Endodermal cell (in vitro differentiated cells): ENCODE measurements at places on chromosomes 1 and 21. TPM values are rescaled to one million over a fixed set of nuclear protein-coding genes. Genes with fewer than 3 reads are reported as not detected.

SPRR2D gene
- not detected in 3 replicates for total RNA-seq

TOR1AIP1 gene
- 21.0 and 26.2 TPM in 2 replicates for total RNA-seq

MEAF6 gene
- total RNA-seq: 49.6 to 52.3 TPM (median 51.7 TPM) in 3 replicates

TXNIP gene
- 10.1 and 12.2 TPM in 2 replicates for total RNA-seq

KRTAP19-1 gene
- total RNA-seq: not detected in 2 replicates

LIPI gene
- not detected in 2 replicates for total RNA-seq

GRCh38 chr1:66284746-66285145 is 249.2 kb upstream of the SGIP1 start:
- no peaks in the 10 kb centered on the region for H3K36me3 ChIP-seq
- H3K27me3 ChIP-seq: no peaks in the 10 kb centered on the region
- H3K4me3 ChIP-seq: no peak overlapping the region
- DNase-seq: no peak
- peaks cover 9% of the 10 kb centered on the region for H3K4me1 ChIP-seq

GRCh38 chr1:154607106-154607608 is 829 bp downstream of the ADAR start:
- H3K27ac ChIP-seq: no peak overlapping the region
- H3K27me3 ChIP-seq: no peaks in the 10 kb centered on the region
- DNase-seq: no peak
- peaks cover 28% of the 10 kb centered on the region for H3K36me3 ChIP-seq
- H3K4me1 ChIP-seq: peaks cover 14% of the 10 kb centered on the region
- peak overlapping the region; percentile 90 for H3K4me3 ChIP-seq

DNA sequence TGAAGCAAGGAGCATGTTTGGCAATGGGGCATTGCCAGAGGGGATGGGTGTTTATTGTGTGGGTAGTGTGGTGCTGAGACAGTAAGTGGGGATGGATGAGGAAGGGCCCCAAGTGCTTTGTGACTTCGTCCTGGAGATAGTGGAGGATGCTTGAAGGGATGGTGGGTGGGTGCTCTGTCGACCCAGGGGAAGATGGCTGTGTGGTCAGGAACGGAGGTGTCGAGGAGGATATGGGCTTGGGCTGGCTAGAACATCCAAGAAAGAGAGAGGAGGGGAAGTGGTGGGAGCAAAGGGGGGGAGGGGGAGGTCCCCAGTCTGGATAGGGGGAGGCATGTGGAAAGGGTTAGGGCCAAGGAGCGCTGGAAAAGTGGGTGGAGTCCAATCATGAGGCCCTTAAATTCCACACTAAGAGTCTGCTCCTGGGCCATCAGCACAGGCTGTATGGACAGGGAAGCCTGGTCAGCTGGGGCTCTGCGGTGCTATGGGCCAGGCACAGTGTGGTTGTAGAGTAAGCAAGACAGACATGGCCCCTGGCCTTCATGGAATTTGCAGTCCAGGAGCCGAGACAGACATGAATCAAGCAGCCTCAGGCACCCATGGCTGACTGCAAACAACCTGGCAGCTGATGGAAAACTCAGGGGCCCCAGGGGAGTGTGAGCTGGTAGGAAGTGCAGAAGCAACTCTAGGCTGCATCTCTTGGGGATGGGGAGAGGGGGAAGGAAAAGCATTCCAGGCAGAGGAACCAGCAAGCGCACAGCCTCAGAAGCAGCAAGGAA is 36.3 kb downstream of the EDN2 start:
- no peak overlapping the region for H3K4me3 ChIP-seq
- no peak for DNase-seq
- H3K36me3 ChIP-seq: no peaks in the 10 kb centered on the region
- no peak overlapping the region for H3K27ac ChIP-seq

DNA sequence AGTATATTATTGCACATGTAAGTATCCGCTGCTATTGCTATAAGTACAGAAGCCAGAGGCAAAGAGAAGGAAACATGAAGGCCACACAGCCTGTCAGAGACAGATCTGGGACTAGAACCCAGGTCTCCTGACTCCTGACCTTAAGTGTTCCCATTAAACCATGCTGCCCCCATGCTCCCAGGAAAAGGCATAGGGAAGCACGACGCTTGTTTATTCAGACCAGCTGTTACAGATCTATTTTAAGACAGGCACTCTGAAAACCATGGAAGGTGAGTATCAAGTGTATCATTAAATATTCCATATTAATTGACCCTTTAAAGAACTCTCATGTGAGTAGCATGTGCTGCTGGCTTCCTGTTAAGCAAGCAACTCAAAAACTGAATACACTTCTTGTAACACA is 11.4 kb downstream of the VAV3 start:
- no peaks in the 10 kb centered on the region for H3K4me1 ChIP-seq
- no peaks in the 10 kb centered on the region for H3K36me3 ChIP-seq
- H3K27me3 ChIP-seq: no peaks in the 10 kb centered on the region
- DNase-seq: no peak
- no peak overlapping the region for H3K4me3 ChIP-seq
- H3K27ac ChIP-seq: no peak overlapping the region

DNA sequence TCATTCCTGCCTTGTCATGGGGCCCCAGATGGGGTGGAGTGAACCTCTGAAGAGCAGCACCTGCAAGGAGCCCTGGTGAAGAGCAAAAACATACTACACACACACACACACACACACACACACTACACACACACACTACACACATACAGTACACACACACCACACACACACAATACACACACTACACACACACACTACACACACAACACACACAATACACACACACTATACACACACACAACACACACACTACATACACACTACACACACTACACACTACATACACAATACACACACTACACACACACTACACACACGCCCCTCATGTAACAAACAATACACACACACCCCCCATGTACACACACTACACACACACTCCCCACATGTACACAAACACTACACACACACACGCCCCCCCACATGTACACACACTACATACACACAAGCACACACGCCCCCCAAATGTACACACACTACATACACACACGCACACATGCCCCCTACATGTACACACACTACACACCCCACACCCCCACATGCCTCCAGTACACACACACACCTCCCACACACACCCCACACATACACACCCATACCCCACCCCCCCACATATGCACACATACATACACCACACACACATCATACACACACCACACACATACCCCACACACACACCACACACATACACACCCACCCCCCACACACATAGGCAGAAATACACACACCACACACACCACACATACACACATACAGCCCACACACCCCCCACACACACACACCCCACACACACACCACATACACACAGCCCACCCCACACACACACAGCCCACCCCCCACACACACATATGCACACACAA is 9.3 kb downstream of the SLC2A5 start:
- no peak overlapping the region for H3K4me3 ChIP-seq
- H3K36me3 ChIP-seq: no peaks in the 10 kb centered on the region
- no peak for DNase-seq
- no peaks in the 10 kb centered on the region for H3K27me3 ChIP-seq

DNA sequence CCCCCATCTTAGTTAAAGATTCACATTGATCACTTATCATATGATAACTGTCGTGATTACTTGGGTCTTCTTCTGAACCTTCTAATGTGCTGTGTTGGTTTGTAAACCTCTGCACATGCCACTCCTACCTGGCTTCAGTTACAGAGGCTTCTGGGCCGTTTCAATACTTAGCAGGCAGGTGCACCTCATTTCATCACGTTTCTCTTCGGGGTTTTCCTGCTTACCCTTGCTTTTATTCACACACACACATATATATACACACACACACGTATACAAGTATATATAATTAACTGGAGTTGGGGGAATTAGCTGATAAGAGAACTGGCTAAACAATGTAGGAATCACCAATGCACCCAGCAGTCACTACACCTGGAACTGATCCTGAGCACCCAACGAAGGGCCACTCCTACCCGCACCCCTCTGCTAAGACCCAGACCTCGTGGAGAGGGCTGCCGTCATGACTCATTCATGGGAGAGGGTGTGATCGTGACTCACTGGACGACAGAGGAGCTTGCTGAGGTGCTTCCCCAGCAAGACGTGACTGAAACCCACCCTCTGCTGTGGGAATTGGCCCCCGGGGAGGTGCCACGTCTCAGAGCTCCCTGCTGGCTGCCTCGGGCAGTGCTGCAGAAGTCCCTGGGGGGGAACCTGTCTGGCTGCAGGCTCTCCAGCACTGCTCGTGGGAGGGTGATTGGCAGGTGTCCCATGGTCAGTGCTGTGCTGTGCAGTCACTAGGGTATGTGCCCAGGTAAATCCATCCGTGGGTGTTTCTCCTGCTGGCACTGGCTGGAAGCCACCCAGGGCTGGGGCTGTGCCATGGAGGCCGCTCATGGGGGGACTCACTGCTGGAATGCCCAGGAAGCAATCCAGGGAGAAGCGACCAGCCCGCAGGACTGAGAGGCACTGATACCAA is 166.6 kb downstream of the DYRK1A start:
- no peaks in the 10 kb centered on the region for H3K36me3 ChIP-seq
- peak; percentile 78 for DNase-seq
- no peaks in the 10 kb centered on the region for H3K27me3 ChIP-seq
- H3K4me1 ChIP-seq: peaks cover 3% of the 10 kb centered on the region
- H3K4me3 ChIP-seq: no peak overlapping the region

DNA sequence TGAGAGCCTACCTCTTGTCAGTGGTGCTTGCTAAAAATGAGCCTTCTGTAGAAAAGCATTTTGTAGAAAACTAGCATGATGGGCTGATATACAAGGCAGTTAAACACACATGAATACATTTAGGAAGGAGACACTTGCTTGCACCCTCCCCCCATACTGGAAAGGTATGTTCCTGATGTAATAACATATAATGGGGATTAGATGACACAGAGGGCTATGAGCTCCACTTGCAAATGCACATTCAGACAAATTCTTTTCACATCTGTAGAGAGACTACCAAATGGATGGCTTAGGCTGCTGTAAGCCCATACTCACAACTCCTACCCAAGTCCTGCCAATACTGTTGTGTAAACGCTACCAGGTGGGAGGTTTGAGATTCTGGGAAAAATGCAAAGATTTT is 634.0 kb downstream of the SMYD3 start:
- no peaks in the 10 kb centered on the region for H3K27me3 ChIP-seq
- H3K36me3 ChIP-seq: no peaks in the 10 kb centered on the region
- H3K4me1 ChIP-seq: no peaks in the 10 kb centered on the region
- no peak overlapping the region for H3K27ac ChIP-seq
- no peak for DNase-seq
- H3K4me3 ChIP-seq: no peak overlapping the region

- no peak overlapping the region for H3K4me3 ChIP-seq
- no peaks in the 10 kb centered on the region for H3K27me3 ChIP-seq
- no peak overlapping the region for H3K27ac ChIP-seq
- H3K36me3 ChIP-seq: peaks cover 58% of the 10 kb centered on the region
- no peaks in the 10 kb centered on the region for H3K4me1 ChIP-seq
Measured at GRCh38 chr1:229531326-229531725, 23.2 kb upstream of the NUP133 start.

DNA sequence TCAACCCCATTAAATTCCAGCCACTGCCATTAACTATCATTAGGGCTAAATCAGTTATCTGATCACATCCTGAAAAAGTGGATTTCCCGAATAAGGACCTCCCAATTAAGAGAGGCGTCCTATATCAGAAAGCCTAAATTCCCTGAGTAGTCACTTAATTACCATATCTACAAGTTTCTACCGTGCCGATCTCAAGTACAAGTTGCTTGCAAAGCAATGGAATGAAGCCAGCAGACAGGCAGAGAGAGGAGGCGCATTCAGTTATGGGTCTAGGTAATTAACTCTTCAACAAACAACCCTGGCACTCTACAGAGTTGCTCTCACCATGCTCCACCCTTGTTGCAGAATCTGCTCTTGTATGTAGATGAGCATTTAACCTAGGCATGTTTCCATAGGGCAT is 494.6 kb upstream of the RUNX1 start:
- no peak overlapping the region for H3K27ac ChIP-seq
- H3K4me1 ChIP-seq: no peaks in the 10 kb centered on the region
- no peak for DNase-seq
- no peak overlapping the region for H3K4me3 ChIP-seq
- no peaks in the 10 kb centered on the region for H3K36me3 ChIP-seq

DNA sequence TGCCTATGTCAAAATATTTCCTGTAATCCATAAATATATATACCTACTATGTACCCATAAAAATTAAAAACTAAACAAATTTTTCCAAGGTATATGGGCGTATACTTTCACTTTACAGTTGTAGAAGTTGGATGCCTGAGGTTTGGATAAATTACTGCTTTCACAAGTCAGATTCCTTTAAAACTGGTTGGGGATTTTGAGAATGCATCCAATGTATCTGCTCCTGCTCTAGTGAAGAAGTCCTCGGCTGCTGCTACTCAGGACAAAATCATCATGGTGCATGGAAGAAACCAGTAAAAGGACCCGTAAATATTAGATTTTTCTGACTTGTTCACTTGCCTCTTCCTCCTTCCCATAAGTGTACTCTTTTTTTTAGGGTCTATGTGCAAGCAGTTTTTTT is 841.1 kb downstream of the USP25 start:
- H3K4me1 ChIP-seq: no peaks in the 10 kb centered on the region
- no peak overlapping the region for H3K27ac ChIP-seq
- H3K4me3 ChIP-seq: no peak overlapping the region

GRCh38 chr21:34520764-34521508 is 8.9 kb upstream of the KCNE1 start:
- H3K27ac ChIP-seq: no peak overlapping the region
- no peak for DNase-seq
- no peaks in the 10 kb centered on the region for H3K27me3 ChIP-seq
- no peaks in the 10 kb centered on the region for H3K36me3 ChIP-seq
- peaks cover 8% of the 10 kb centered on the region for H3K4me1 ChIP-seq
- no peak overlapping the region for H3K4me3 ChIP-seq

DNA sequence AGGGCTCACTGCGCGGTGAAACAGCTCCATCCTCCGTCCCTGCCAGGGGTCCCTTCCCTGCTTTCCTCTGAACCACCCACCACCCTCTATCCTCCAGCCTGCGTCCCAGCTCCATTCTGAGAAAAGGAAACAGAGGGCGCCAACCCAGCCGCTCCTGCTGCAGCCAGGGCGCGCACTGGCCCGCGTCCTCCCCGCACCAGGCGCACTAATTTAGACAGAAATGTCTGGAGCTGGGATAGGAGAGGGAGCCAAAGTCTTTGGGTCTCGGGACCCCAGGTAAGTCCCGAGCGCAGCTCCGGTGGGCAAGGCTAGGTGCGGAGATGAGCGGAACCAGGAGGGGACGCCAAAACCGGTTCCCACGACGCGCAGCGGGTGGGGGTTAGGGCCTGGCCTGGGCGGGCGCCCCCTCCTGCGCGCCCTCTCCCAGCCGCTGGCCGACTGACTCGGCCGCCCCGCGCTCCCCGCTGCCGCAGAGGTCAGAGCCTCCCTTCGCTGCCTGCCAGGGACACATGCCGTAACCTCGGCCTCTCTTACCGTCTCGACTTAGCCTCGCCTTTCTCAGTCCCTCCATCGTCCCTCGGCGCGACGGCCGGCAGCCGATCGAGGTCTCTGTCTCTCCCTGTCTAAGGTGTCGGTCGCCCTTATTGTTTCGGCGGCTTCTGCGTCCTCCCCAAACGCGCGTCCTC is 2.0 kb downstream of the CAMK2N1 start:
- H3K27ac ChIP-seq: no peak overlapping the region
- peak; percentile 82 for DNase-seq
- peaks cover 61% of the 10 kb centered on the region for H3K27me3 ChIP-seq
- H3K4me1 ChIP-seq: peaks cover 7% of the 10 kb centered on the region
- H3K4me3 ChIP-seq: peak overlapping the region; percentile 80

GRCh38 chr21:43916691-43917514 is 51.9 kb downstream of the AGPAT3 start:
- no peak overlapping the region for H3K4me3 ChIP-seq
- H3K27me3 ChIP-seq: no peaks in the 10 kb centered on the region
- H3K4me1 ChIP-seq: peaks cover 3% of the 10 kb centered on the region
